RKO (cell line): ENCODE measurements at places on chromosomes 12 and 14.

- DNase-seq = no peak
Observed at GRCh38 chr12:38327356-38327755, 10.8 kb downstream of the ALG10B start.

GRCh38 chr12:93027041-93027440, 97.9 kb upstream of the EEA1 start:
- no peak for DNase-seq

- no peak for DNase-seq
Observed at GRCh38 chr12:81968421-81968820, 209.3 kb upstream of the PPFIA2 start.

DNA sequence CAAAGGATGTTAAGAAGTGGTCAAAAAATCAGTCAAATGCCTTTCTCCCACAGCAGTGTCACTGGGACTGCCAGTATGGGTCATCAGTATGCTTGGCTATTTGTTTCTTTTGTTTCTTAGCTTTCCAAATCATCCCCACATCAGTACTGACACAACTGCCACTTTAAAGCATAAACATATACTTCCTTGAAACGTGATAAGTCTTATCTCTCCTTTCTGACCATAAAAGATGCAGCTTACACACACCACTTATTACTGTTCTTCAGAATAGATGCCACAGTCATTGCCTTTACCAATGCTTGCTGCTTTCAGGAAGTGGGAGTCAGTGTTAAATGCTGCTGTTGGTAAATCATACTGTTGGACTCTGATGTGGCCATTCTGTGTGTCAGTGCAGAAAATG, 18.6 kb upstream of the GARIN2 start:
- no peak for DNase-seq

GRCh38 chr12:97308576-97309198, 153.9 kb upstream of the RMST start:
- peak; percentile 58 for DNase-seq

- no peak for DNase-seq
Observed at GRCh38 chr14:99688210-99688581, 4.1 kb downstream of the CYP46A1 start.

- peak; percentile 62 for DNase-seq
Observed at GRCh38 chr12:56469007-56469930, 891 bp downstream of the SPRYD4 start.

DNA sequence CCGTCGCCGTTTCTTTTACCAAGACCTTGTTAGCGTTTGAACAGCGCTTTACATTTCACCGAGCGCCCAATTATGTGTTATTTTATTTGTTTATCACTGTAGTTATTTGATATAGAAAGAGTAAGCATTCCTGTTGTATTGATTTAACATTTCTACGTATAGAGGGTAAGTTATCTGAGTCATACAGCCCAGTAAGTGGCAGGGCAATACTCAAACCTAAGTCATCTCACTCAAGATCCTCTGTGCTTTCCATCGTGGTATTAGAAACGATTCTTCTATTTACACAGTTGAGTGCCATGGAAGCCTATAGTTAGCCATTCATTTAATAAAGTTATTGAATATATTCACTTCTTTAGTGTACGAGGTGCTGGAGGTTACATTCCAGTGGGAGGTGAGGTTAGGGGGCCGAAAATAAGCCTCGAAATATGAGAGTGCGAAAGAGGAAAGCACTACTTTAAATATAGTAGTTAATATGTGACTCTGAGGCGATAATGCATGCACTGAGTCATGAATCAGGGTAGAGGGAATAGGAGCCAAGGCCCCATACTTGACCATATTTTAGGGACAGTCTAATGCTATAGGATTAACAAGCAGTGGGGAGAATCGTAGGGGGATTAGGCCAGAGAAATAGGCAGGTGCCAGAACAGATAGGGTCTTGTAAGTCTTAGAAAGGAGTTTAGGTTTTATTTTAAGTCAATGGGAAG, 629 bp downstream of the RAD51AP1 start:
- DNase-seq = peak; percentile 81

GRCh38 chr12:96824074-96824837, 82.8 kb upstream of the NEDD1 start:
- no peak for DNase-seq

DNA sequence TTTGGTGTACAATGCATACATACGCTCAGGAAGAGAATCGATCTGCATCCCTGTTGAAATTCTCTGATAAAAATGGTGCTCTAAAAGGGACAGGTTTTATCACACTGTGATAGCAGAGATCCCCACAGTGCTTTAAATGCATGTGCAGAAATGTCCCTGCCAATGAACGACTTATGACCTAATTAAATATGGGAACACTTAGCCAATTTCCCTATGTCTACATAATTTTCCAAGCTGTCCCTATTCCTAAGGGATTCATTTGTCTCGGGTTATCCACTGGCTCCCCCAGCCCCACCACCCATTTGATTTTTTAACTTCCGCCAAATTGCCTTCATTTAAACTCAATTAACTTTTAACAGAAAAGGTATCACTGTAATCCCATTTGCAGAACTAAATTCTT, 284.6 kb downstream of the TMEM132D start:
- no peak for DNase-seq

- DNase-seq = peak; percentile 55
Observed at GRCh38 chr14:43795600-43796228, 711.4 kb downstream of the FSCB start.

DNA sequence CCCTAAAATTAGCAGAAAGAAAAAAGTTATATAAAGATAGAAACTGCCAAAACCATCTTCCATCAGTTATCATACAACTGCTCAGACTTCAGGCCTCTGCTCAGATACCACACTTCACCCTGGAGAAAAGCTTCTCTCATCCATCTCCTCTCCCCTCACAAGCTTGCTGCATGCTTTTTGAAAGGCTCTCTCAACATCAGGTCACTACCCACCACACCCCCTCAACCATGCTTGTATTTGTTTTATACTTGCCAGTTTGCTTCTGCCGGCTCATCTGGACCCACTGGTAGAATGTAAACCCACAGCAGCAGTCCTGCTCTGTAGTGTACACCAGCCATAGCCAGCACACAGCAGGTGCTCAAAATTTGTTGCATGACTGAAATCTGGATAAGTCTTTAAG, 8.8 kb downstream of the PPP1CC start:
- no peak for DNase-seq

DNA sequence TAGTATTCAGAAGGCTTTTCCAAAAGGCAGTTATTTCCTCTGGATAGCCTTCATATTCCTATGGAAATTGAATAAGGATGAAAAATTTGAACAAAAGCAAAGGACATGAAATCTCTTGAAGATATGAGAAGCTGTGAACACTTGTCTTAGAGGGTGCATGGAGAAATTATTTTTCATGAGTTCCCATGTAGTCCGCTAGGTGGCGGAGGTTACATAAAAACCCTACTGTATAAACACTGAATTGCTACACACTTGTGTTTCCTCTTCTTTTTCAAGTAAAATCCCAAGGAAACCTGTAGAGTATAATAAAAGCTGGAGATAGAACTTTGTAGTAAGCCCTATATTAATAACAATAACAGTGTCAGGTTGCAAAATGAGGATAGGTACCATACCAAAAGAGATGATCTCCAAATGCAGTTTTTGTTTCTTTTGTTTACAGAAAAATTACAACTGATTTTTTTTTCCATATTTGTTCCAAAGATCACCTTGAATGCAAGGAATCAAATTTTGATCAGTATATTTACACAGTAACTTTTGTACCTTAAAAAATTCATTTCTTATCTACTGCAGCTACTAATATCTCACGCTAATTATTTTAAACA, 37.8 kb upstream of the OR4E1 start:
- peak; percentile 68 for DNase-seq

GRCh38 chr14:52862632-52863333, 71.4 kb upstream of the GNPNAT1 start:
- DNase-seq = no peak

DNA sequence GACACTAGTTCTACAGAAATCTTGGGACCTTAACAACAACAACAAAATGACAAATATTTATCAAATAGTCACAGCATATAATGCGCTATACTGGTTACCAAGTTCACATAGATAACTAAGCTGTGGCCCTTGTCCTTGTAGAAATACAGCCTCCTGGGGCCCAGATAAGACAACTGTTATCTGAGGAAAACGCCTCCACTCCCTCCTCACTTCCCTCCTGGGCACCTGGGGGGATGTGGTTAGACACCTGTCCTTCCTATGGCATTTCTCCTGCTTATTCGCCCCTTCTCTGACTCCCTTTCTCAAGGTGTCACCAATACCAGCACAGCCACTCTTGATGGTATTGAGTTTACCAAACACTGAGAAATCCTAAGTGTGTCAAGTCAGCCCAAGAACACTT, 419.4 kb downstream of the RAD51B start:
- no peak for DNase-seq

DNA sequence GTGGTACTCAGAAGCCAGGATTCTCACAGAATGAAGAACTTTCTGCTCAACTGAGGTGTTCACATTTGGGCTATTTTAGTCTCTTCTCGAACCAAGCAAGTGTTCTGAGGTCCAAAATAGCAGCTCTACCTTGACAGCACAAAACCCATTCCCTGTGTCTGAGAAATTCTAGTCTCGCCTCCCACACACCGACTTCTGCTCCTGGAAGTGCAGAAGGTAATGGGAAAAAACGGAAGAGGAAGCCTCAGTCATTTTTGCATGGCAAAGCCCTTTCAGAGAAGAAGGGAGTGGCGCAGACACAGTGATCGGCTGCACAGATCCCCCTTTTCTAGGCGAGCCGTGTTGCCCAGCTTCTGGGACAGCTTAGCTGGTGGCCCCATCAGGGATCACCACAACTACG, 31.2 kb upstream of the VPS33A start:
- no peak for DNase-seq

DNA sequence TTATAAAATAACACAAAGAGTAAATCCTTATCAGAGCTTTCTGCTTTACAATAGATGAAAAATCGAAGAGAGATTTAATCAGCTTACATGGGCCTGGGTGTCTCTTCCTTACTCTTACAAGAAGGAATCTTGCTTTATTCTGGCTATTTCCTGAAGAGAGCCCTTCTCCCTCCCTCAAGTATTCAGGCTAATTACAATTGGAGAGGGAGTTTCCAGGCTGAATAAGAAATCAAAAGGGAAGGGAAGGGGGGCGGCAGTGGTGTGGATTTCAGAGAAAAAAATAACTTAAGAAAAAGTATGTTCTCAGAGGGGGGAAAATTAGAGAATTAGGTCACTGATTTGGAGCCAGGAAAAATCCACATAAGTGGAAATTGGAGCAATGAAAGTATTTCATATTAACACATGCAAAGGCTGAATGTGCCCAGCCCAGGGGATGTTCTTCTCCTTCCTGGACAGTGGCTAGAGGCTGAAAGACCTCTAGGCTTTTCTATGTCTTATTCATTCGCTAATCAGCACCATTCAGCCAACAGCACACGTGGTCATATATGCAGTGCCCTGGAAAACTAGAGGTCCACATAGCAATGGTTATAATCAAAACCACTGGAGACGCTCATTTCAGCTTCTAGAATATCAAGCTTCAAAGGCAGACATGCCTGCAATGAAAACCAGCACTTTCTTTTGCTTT, 158.9 kb upstream of the BTG1 start:
- DNase-seq = no peak

- DNase-seq = no peak
Observed at GRCh38 chr12:116490471-116490870, 68.7 kb upstream of the MAP1LC3B2 start.

- no peak for DNase-seq
Observed at GRCh38 chr12:82187595-82187994, 170.6 kb downstream of the CCDC59 start.

DNA sequence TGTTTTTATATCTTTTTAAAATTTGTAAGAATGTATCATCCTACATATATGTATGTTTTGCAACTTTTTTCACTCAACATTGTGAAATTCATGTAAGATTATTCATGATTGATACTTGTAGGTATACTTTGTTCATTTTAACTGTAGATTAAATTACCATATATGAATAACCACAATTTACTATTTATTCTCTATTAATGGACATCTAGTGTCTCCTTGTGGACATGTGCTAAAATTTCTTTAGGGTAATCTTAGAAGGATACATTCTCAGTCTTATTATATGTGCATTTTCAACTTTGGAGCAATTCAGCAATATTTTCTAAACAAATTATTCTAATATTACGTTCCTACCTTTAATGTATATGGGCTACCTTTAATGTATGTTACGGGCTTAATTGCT, 192.4 kb downstream of the FUT8 start:
- DNase-seq = no peak

GRCh38 chr14:84074626-84075025, 1455.3 kb upstream of the FLRT2 start:
- DNase-seq = no peak

GRCh38 chr12:6219980-6220379, 19.8 kb downstream of the CD9 start:
- DNase-seq = no peak

- DNase-seq = no peak
Observed at GRCh38 chr12:115886666-115887065, 390.8 kb downstream of the MED13L start.

GRCh38 chr14:37447883-37448391, 147.1 kb downstream of the FOXA1 start:
- DNase-seq = no peak

DNA sequence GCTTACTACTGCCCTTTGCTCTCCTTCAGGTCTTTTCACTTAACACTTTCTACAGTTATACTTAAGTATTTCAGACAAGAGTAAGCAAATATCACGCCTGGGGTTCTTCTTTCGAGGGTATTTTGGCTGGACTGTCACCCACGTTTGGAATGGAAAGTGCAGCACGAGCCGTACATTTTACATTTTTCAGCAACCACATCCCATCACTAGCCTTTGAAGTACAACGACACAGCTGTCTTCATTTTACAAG, 349 bp upstream of the FAM177A1 start:
- no peak for DNase-seq

DNA sequence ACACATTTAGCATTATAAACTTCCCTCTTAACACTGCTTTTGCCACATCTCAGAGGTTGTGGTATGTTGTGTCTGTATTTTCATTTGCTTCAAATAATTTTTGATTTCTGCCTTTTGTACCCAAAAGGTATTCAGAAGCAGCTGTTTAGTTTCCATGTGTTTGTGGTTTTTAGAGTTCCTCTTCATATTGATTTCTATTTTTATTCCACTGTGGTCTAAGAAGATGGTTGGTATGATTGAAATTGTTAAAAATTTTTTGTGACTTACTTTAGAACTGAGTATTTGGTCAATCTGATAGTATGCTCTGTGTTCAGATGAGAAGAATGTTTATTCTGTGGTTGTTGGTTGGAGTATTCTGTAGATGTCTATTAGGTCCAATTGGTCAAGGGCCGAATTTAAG, 76.4 kb downstream of the IFNG-AS1 start:
- DNase-seq = no peak

DNA sequence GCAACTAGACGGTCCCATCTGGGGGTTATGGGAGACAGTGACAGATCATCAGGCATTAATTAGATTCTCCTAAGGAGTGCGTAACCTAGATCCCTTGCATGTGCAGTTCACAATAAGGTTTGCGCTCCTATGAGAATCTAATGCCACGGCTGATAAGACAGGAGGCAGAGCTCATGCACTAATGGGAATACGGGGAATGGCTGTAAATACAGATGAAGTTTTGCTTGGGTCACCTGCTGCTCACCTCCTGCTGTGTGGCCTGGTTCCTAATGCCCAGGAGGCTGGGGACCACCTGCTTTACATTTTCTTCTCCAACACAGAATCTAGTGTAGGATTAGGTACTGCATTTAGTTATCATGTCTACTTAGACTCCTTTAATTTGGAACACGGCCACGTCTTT, 49.7 kb upstream of the SAV1 start:
- DNase-seq = no peak

- peak; percentile 6 for DNase-seq
Observed at GRCh38 chr12:117466677-117467362, 105.4 kb upstream of the NOS1 start.
